ENCODE measurements at places on chromosomes 6 and 20.
A peak's percentile ranks its signal among the peaks of the same experiment; 100 is the strongest.

GRCh38 chr6:81940451-81940985, 188.0 kb upstream of the TENT5A start:
- no peak for DNase-seq

DNA sequence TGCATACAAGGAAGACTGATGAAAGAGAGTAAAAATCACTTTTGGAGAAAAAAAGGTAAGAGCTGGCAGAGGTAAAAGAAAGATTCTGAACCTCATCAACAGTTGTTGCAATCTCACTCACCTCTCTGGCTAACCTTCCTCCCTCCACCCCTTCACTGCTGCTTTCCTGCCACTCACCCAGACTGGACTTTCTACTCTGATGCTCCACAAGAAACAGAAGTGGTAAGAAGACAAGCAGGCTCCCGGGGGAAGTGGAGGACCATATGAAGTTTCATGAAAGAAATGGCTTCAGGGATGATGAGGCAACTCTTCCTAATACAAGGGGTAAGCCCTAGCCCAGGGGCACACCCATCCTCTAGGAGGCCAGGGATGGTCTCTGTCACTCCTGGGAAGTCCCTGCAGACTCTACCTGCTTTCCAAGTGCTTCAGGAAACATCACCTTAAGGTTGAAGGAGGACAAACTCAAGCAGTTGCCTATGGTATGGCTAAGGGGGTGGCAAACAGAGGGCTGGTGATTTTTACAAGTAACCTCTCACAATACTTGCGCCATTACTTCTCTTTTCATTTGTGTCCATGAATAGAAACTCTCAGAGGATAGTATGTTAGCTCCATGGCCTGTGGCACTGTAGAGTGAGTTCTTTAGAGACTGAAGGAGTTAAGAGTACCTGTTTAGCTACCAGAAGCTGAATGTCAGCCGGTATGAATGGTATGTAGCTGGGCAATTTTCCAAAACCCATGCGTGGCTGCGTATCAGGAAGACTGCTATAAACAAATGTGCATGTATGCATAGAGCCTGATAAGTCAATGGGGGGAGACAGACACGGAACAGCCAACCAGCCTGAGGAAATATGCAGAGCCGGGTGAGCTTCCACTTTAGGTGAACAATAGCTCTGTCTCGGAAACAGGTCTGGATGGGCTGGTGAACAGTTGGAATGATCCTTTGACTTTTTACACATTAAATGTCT, 112.0 kb downstream of the BACH2 start:
- no peak for DNase-seq

DNA sequence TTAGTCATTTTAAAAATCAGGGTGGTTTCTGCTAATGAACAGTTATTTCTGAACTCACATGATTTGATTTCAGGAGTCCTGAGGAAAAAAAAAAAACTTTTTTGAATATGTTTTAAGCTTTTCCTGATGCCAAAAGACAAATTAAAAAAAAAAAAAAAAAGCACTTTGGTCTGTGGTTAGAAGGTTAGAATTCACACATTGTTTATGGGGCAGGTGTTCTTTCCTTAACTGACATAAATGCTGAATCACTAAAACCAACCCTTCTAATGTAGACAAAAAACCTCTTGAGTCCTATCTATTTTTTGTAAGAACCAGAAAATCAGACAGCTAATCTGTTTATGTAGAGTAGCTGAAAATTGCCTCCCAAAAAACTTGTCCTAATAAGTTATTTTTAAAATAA, 20.4 kb downstream of the THEMIS start:
- DNase-seq, result no peak

GRCh38 chr20:53884859-53885541, 185.4 kb downstream of the BCAS1 start:
- DNase-seq, result no peak

- DNase-seq, result no peak
Measured at GRCh38 chr6:13908955-13909381, 15.8 kb upstream of the RNF182 start.

- DNase-seq, result no peak
Measured at GRCh38 chr20:56735084-56735642, 106.1 kb downstream of the TFAP2C start.

DNA sequence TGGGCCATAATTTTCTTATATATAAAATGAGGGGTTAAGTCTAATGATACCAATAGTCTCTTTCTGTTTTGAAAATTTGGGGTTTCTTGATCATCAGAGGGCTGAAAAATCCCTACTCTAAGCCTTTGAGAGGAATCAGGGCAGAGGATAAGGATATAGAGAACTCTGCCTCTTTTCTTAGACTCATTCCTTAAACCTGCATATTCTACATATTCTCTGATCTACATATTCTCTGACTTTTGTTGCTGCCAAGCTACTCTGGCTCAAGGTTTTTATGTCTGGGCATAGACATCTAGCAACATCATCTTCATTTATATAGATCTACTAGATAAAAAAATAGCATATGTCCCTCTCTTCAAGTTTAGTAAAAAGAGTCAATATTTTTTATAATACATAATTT, 71.2 kb downstream of the FLRT3 start:
- DNase-seq, result no peak

GRCh38 chr6:130259557-130259956, 36.8 kb upstream of the SAMD3 start:
- DNase-seq, result no peak

GRCh38 chr6:89387516-89388201, 24.4 kb downstream of the RRAGD start:
- no peak for DNase-seq

GRCh38 chr6:26295691-26296555, 69.1 kb upstream of the BTN3A2 start:
- no peak for DNase-seq

GRCh38 chr20:62662422-62662821, 20.1 kb downstream of the SLCO4A1 start:
- no peak for DNase-seq

- no peak for DNase-seq
Measured at GRCh38 chr6:71139249-71139648, 149.4 kb upstream of the OGFRL1 start.

DNA sequence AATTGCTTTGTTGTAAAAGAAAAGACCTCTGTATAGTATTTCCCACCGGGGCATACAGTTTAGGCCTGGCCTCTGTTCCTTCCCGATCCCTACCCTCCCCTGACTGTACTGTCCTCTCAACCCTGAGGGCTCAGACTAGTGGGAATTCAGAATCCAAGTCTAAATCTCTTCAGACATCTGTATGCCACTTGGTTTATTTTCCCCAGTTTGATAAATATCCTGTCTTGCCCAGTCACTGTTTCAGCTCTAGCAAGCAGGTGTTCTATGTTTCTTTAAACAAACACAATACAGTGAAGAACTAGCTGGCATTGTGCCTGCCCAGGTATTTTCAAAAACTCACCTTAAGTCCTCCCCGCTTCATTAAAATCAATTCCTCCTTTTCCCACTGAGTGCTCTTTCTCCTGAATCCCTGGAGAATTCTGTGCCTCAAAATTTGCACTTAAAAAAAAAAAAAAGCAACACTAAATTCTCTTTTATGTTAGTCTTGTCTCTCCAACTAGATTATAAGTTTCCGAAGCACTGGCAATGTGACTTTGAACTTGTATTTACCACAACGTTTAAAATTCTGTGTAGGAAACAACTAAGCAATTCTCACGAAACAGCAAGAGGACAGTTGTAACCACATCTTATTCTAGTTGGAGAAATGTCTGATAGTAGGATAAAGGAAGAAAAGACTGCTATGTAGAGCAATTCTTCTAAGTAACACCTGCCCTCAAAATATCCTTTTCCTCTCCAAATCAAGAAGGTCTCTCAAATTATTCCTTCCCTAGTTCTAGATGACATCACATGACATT, 112.0 kb upstream of the CARMIL1 start:
- no peak for DNase-seq

DNA sequence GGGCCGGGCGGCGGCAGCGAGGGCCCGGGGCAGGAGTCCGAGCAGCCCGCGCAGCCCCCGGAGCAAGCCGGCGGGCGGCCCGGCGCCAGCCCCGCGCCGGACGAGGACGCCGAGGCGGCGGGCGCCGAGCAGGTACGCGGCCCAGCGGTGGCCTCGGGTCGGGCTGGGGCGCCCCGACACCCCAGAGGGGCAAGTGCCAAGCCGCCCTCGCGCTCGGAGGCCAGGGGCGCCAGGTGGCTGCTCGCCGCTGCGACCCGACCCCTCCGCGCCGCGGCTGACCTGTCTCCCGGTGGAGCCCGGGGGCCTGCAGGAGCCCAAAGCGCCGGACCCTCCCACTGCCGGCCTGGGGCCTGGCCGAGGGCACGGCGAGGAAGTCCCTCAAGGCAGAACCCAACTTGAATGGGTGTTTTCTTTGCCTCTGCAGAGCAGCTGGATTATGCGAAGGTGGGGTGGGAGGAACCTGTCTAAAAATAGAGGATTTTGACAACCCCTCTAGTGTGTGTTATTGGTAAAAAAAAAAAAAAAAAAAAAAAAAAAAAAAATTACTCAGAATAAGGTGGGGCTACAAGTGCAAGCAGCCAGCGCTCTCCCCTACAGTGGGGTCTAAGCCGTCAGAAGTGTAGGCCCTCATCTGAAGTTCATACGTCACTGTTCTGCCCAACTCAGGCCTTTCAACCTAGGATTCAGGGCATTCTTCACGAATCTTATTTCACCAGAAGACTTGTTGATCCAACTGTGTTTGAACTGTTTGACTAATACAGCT, 609 bp downstream of the OGFRL1 start:
- no peak for DNase-seq

DNA sequence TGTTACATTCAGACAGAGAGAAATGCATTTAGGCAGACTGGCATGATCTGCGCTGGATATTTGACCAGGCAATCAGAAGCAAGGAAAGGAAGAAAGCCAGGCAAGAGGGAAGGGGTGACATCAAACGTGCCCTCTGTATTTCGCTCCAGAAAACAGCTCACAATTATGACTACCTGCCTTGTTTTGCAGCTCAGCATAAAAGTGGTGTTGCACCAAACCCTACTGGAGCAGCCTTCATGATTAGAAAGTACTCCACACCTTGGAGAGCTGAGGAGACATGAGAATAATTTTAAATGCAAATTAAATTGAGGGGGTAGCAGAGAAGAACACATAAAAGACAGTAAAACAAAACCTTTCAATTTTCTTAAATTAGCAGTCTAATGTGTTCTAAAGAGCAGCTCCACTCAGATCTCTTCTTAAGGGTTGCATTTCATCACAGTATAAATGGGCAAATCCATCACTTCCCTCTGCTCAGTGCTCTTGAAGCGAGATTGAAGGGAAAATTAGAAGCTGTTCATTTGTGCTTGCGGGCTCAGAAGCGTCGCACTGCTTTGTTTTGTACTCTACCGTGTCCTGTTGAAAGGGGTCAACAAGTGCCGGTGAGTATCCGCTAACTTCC, at the start of gene PHACTR1:
Gene PHACTR1, plus strand, starts transcription at position 470 of the 619 bp plus-strand sequence.
- DNase-seq, result no peak

- DNase-seq, result no peak
Measured at GRCh38 chr6:71473926-71474325, 185.3 kb downstream of the OGFRL1 start.

GRCh38 chr6:56104591-56104990, 142.8 kb downstream of the COL21A1 start:
- no peak for DNase-seq

- DNase-seq, result no peak
Measured at GRCh38 chr20:36582322-36582721, 8.9 kb downstream of the TGIF2 start.

DNA sequence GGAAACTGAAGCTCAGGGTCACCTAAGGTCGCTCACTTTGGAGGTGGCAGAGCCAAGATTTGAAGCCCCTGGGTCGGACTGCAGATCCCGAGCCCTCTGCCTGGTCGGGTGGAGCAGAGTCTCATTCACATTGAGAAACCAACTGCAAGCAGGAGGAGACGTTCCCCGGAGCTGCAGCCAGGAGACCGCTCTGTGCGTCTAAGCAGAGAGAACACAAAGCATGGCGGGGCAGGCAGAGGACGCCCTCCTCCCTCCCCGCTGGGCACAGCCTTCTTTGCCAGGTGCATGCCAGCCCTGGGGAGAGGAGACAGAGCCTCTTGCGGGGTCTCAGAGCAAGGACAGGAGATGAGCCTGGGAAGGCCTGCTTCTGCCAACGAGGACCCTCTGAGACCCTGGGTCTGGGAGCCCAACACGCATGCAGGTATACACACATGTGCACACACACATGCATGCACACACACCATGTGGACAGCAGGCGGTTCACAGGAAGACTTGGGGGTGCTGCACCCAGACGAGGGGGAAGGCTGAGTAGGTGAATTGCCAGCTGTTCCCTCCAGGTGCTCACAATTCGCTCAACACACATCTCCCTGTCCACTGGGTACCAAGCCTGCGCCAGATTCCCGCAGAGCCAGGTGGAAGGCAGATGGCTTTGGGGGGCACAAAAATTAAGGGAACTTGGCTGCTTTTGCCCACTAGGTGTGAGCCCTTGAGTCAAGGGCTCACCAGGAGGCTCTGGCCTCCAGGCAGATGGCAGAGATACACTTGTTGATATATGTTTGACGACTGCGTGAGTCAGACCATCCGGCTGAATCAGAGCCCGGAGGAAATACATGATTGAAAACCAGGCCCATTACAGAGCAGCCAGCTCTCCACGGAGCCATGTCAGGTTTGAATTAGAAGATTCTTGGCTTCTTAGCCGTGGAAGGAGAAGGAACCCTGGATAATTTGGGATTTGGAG, 5.5 kb upstream of the NTSR1 start:
- peak; percentile 79 for DNase-seq

- no peak for DNase-seq
Measured at GRCh38 chr20:60244373-60245146, 286.3 kb downstream of the CDH26 start.

DNA sequence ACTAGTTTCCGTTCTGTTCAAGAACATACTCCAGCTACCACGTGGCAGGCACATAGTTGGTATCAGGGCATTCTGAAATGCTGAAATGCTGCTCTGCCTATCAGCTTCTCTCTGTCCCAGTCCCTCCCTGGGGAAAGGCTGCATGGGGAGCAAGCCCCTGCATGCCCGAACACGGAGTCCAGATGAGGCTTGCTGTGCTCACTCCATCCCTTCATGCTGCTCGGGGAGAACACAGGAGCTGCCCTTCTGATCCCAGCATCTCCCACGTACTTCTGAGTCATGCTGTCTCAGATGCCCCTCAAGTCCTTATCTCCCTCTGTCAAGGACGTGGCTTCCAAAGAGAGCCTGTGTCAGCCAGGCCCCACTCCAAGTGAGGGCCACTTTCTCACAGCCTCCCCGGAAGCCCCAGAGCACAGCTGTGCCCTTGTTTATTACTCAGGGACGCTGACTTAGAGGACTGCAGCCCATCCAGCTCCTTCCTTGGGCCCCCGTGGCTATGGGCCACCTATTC, 29.4 kb downstream of the THBS2 start:
- DNase-seq, result no peak

DNA sequence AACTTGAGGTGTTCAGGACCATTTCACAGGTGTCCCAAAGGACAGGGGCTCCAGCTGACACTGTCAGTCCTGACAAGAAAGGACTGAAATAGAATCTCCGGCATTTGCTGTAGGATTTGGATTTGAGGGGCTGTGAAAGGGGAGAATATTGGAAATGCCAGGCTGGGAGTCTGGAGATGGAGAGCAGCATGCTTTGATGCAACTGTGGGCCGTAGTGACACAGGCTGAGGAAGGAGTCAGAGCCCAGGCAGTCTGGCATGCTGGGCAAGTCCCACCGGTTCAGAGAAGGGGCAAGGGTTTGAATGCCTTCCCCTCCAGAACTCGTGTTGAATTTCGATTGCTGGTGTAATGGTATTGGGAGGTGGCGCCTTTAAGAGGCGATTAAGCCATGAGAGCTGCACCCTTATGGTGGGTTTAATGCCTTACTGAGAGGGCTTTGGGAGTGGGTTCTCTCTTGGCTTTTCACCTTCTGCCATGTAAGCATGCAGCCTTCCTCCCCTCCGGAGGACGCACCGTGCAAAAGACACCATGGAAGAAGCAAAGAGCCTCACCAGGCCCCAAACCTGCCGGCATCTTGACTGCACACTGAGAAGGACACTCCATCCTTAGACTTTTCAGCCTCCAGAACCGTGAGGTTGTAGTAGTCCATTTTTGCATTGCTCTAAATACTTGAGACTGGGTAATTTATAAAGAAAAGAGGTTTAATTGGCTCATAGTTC, 9.4 kb upstream of the PYGB start:
- no peak for DNase-seq
